Transverse colon (tissue), 4 donors: ENCODE measurements at places on chromosomes 4 and X. TPM values are rescaled to one million over a fixed set of nuclear protein-coding genes. Genes with fewer than 3 reads are reported as not detected.

DNA sequence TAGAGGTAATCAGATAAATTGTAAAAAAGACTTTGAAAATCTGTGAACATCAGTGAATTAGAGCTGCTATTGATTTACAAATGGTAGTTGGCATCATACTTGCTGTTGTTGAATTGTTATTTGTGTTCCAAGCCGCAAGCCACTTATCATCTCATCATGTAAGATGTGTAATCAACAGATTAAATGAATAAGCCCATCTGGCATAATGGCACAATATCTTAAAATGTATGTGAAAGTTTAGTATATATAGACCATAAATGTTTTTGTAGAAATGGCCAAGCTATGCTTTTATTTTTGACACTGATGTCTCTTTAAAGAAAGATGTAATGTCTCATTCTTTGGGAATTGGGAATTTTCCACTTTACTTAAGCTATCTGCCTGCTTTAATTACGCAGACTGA is 682.6 kb upstream of the GNPDA2 start:
- no peak overlapping the region for H3K27ac ChIP-seq
- no peak overlapping the region for H3K4me3 ChIP-seq
- no peak for DNase-seq

DNA sequence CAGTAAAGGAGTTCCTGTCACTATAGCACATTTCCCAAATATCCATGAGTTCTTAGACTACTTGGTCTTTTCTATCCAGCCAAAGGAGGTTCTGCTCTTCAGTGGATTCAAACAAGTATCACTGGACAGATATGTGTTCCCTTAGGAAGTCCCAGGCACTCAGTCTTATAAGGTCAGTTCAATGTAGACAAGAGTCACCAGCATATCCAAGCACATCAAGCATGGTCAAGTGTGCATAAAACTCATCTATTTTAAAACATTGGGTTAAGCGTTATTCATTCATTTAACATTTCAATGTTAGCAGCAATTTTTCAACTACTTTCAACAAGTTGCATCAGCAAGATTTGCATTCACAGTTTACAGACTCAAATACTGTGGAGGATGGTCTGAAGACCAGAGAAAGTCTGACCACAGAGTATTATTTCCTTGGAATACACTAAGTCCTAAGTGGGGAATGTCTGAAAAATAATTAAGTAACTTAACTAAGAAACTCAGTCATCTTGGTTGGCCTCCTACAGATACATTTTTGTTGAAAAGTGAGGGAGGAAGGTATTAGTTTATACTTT is 630.5 kb upstream of the IGFBP7 start:
- H3K27me3 ChIP-seq = no peaks in the 10 kb centered on the region
- no peak overlapping the region for H3K27ac ChIP-seq
- H3K4me1 ChIP-seq = no peaks in the 10 kb centered on the region
- DNase-seq = no peak
- no peaks in the 10 kb centered on the region for H3K36me3 ChIP-seq
- H3K4me3 ChIP-seq = no peak overlapping the region

DNA sequence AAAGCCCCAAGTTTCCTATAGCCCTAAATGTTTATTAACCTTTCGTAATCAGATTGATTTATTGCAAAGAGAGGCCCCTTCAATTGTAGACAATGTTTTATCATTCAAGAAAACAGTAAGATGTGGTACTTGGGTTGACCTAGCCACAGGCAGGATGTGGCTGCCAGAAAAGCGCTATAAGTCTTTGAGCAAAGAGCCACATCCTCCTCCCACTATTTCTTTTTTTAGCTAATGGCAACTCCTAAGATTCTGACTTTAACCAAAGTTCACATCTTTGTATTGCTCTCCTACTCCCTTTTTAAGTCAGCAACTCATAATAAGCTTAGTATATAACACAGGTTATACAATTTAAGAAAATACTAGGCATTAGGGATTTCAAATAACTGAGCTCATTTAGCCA is 70.7 kb upstream of the PPP3CA start:
- H3K27me3 ChIP-seq = no peaks in the 10 kb centered on the region
- H3K27ac ChIP-seq = no peak overlapping the region
- no peaks in the 10 kb centered on the region for H3K36me3 ChIP-seq

- H3K27ac ChIP-seq = no peak overlapping the region
- H3K27me3 ChIP-seq = no peaks in the 10 kb centered on the region
- DNase-seq = no peak
- H3K36me3 ChIP-seq = no peaks in the 10 kb centered on the region
- H3K4me1 ChIP-seq = no peaks in the 10 kb centered on the region
Measured at GRCh38 chrX:2462780-2463179, 38.0 kb downstream of the DHRSX start.

GRCh38 chrX:100673397-100673953 is 29.5 kb downstream of the SRPX2 start:
- no peaks in the 10 kb centered on the region for H3K36me3 ChIP-seq
- DNase-seq = no peak
- H3K27me3 ChIP-seq = no peaks in the 10 kb centered on the region

RNF150 gene
- total RNA-seq = 7.9 TPM

DNA sequence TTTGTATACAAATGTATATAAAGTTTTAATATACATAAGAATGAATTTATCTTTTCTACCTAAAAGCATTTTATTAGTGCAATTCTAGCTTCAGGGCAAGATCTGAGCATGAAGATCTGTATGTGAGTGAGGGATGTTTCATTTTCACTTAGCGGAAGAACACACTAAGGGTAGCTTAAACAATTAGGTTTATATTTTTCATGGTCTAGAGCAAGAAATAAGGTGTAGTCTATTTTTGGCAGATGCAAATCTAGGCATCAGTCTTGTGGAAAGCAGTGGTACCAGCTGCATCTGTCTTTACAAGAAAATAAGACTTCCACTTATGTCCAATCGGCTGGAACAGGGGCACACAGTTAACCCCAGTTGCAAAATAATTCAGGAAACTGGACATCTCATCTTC is 433.3 kb downstream of the ADAM29 start:
- H3K36me3 ChIP-seq = no peaks in the 10 kb centered on the region
- DNase-seq = no peak
- H3K27ac ChIP-seq = no peak overlapping the region
- H3K4me3 ChIP-seq = no peak overlapping the region

NXF2B gene
- not detected for total RNA-seq

CORIN gene
- 1.6 TPM for total RNA-seq

GRCh38 chrX:69024931-69025330 is 140.3 kb downstream of the PJA1 start:
- peak overlapping the region; percentile 40 for H3K27ac ChIP-seq
- H3K4me1 ChIP-seq = peaks cover 11% of the 10 kb centered on the region
- H3K4me3 ChIP-seq = no peak overlapping the region
- peak; percentile 73 for DNase-seq

DNA sequence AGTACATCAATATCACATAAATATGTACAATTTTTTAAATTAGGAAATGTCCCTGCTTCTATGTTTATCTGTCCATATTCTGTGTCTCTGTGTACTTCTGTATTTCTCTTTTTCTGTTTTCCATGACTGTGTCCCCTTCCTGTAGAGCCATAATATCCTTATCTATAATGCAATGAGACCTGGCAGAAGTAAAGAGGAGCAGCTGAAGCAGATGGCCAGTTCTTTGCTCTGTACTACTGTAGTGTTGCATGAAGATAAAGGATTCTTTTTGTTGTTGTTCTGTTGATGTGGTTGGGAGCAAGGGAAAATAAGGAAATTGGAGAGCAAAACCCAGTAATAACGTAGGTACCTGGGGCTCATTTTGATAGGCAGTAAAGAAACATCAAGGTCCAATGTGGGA is 301.7 kb downstream of the ADGRL3 start:
- H3K4me3 ChIP-seq = no peak overlapping the region
- H3K36me3 ChIP-seq = no peaks in the 10 kb centered on the region
- no peak overlapping the region for H3K27ac ChIP-seq
- DNase-seq = no peak

DCX gene
- not detected for total RNA-seq

GRCh38 chr4:166460769-166461550 is 587.9 kb downstream of the TLL1 start:
- H3K27ac ChIP-seq = no peak overlapping the region
- DNase-seq = no peak
- H3K27me3 ChIP-seq = no peaks in the 10 kb centered on the region
- H3K4me1 ChIP-seq = no peaks in the 10 kb centered on the region
- H3K4me3 ChIP-seq = no peak overlapping the region

GRCh38 chrX:8849945-8850344 is 48.8 kb upstream of the FAM9A start:
- H3K27me3 ChIP-seq = no peaks in the 10 kb centered on the region
- DNase-seq = no peak
- no peaks in the 10 kb centered on the region for H3K36me3 ChIP-seq
- H3K4me3 ChIP-seq = no peak overlapping the region
- H3K27ac ChIP-seq = no peak overlapping the region

DNA sequence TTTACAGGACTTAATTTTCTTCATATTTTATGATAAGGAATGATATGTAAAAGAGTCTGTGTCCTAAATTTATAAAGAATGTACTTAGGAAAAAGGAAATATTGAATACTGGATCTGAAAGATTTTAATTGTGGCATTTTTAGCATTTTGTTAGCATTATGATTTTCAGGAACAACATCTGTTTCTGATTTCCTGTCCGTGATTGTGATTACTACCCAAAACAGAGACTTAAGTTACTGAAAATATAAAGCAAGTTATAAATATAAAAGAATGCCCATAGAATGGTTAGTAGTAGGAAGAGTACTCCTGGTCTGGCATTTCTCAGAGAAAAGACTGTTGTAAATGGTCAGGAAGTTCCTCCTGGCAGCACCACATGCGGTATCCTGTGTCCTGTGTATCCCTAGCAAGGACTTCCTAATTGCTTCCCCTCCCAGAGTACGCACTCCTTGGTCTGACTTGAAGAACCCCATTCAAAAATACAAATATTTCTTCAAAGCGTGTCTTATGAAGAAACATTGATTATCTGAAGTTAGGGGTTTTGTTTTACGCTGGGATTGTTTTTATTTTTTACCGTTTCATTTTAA is 88.9 kb downstream of the RS1 start:
- no peak overlapping the region for H3K4me3 ChIP-seq
- H3K27ac ChIP-seq = no peak overlapping the region
- no peaks in the 10 kb centered on the region for H3K36me3 ChIP-seq
- no peaks in the 10 kb centered on the region for H3K27me3 ChIP-seq

- H3K27ac ChIP-seq = no peak overlapping the region
- no peaks in the 10 kb centered on the region for H3K36me3 ChIP-seq
- H3K4me3 ChIP-seq = no peak overlapping the region
- no peak for DNase-seq
- H3K27me3 ChIP-seq = no peaks in the 10 kb centered on the region
Measured at GRCh38 chr4:16329125-16329796, 103.0 kb upstream of the TAPT1 start.

- H3K27ac ChIP-seq = no peak overlapping the region
- peak overlapping the region; percentile 49 for H3K4me3 ChIP-seq
- H3K36me3 ChIP-seq = no peaks in the 10 kb centered on the region
- no peak for DNase-seq
Measured at GRCh38 chr4:84498203-84498934, 723 bp downstream of the NKX6-1 start.

GRCh38 chr4:101284546-101284945 is 62.8 kb downstream of the PPP3CA start:
- H3K36me3 ChIP-seq = no peaks in the 10 kb centered on the region
- H3K27me3 ChIP-seq = no peaks in the 10 kb centered on the region
- H3K4me1 ChIP-seq = peaks cover 6% of the 10 kb centered on the region

DNA sequence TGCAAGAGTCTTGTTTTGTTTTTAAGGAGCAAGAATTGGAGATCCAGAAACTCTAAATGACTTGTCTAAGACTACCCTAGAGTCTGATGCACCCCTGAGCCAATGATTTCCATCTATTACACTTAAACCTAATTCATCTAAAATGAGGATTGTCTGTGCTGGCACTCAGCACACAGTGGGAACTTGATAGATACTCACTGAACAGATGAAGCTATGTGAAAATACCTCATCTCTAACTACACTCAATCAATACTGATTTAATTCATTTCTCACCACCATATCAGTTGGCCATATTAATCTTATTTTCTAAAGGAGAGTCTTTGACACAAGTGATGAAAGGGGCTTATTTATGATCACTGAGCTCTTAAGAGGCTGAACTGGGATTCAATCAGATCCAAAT is 262.1 kb downstream of the HS3ST1 start:
- no peaks in the 10 kb centered on the region for H3K36me3 ChIP-seq
- DNase-seq = no peak
- H3K4me3 ChIP-seq = no peak overlapping the region
- H3K27me3 ChIP-seq = no peaks in the 10 kb centered on the region
- no peaks in the 10 kb centered on the region for H3K4me1 ChIP-seq
- H3K27ac ChIP-seq = no peak overlapping the region

DNA sequence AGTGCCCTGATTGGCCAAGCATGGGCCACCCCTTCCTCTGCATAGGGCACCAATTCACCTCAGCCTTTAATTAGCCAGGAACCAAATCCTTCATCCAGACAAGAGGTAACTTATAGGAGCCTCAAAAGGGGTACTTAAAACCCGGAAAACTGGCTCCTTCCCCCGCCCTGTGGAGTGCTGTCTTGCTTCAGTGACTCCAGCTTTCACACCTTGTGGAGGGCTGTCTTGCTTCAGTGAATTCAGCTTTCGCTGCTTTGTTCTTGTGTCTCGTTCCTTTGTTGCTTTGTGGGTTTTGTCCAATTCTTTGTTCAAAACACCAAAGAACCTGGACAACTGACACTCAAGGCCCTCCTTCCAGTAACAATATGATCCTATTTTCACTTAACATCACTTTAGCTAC is 82.2 kb upstream of the FRG1 start:
- H3K4me1 ChIP-seq = no peaks in the 10 kb centered on the region
- no peak for DNase-seq
- H3K4me3 ChIP-seq = no peak overlapping the region
- no peak overlapping the region for H3K27ac ChIP-seq
- no peaks in the 10 kb centered on the region for H3K27me3 ChIP-seq
- no peaks in the 10 kb centered on the region for H3K36me3 ChIP-seq

DNA sequence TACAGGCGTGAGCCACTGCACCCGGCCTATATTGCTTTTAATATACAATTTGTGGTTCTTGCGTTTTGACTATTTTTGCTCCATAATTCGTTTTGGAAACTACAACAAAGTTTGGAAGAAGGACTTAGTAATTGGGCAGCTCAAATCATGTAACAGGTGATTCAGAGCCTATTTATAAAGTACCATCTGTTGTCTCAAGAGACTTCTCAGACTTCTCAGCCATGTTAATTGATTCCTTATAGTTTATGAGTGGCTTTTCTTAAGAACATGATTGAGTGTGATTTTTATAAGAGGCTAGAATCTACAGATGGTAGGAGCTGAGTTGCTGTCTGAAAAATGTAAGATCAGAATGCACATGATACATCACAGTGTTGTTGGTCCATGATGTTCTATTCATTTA is 240.2 kb downstream of the ADGRL3 start:
- no peaks in the 10 kb centered on the region for H3K27me3 ChIP-seq
- DNase-seq = no peak
- no peaks in the 10 kb centered on the region for H3K4me1 ChIP-seq

NPY1R gene
- 19.8 TPM for total RNA-seq

ADGRG2 gene
- not detected for total RNA-seq

DGAT2L6 gene
- not detected for total RNA-seq

CDK16 gene
- 122 TPM for total RNA-seq

SMR3B gene
- total RNA-seq = not detected

DNA sequence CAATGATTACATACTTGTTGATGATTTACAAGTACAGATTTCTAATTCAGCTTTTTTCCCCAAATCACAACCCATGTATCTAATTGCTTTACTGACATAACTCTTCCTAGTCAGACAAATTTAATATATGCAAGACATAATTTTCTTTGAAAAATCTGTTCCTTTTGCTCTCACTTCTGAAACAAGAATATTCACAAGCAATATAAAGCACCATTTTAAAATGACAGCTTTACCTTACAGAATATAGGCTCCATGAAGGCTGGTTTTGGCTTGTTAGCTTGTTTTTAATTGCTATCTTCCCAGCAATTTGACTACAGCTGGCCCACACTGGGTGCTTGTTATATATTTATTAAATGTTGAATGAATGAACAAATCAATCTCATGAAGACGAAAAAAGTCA is 24.5 kb downstream of the GPM6A start:
- H3K36me3 ChIP-seq = no peaks in the 10 kb centered on the region
- no peaks in the 10 kb centered on the region for H3K27me3 ChIP-seq
- H3K4me1 ChIP-seq = no peaks in the 10 kb centered on the region
- DNase-seq = no peak
